ENCODE measurements at places on chromosomes 6 and 20.

DNA sequence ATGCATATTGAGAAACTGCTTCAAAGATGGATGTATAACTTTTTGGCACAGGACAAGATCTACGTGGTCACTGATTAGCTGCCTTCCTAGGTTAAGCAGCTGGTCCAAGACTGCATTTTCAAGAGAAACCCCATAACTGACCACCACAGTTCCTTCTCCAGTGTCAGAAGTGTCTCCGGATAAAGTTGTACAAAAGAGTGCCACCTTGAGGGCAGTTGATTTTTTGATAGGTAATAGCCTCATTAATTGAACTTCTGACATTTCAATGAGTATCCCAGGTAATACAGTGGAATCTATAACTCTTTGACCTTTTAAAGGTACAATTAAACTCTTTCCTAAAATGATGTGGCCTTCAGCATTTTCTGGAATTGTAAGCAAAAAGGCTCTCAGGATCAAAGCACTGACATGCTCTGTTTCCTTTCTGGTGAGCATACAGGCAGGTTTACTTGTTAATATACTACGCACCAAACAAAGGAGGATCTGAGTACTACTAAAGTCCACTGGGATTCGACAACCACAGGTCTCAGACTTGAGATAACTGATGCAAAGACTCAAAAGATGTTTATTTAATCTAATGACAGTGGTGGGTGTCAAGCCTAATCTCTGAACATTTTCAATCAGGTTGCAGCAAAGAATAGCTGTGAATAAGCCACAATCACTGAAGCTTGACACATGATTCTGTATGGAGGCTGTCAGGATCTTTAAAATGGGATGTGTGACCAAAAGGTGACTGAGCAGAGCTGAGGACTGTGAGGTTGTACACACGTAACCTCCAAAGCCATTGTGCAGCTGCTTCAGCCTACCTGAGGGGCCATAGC is 21.2 kb downstream of the MKKS start:
- DNase-seq, result no peak

DNA sequence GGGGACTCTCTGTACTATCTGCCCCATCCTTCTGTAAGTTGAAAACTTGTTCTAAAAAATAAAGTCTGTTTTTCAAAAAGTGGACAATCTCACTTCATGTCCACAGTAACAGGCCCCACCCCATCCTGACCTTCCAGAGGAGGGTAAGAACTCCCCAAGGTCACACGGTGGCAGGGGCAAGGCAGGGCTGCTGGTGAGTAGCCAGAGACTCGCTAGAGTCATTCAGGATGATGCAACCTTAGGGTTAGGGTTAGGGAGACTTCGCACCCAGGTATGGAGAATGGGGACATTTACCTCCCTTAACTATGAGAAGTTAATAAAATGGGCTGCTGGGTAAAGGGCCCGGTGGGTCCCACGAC is 15.4 kb downstream of the PEDS1 start:
- no peak for DNase-seq

GRCh38 chr6:34476447-34476846 is 10.6 kb downstream of the PACSIN1 start:
- no peak for DNase-seq

- no peak for DNase-seq
These were observed 43.2 kb downstream of the PREP start for GRCh38 chr6:105359419-105360370.

DNA sequence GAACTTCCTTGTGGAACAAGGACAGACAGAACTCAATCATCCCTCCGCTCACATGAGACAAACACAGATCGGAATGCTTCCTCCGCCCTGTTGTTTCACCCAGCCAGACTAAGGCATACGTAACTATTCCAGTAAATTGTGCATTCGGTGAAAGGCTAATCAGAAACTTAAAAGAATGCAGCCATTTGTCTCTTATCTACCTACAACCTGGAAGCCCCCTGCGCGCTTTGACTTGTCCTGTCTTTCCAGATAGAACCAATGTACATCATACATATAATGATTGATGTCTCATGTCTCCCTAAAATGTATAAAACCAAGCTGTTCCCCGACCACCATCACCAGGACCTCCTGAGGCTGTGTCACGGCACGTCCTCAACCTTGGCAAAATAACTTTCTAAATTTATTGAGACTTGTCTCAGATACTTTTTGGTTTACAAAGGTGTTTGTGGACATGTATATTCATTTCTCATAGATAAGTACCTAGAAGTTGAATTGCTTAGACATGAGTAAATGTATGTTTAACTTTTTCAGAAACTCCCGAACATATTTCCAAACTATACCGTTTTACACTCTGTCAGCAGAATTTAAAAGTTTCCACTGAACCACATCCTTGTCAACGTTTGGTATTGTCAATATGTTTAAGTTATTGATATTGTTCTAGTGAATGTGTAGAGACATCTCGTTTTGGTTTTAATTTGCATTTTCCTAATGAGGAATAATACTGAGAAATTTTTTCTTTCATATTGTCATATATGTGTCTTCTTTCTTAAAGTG is 197.6 kb upstream of the THBS2 start:
- no peak for DNase-seq

DNA sequence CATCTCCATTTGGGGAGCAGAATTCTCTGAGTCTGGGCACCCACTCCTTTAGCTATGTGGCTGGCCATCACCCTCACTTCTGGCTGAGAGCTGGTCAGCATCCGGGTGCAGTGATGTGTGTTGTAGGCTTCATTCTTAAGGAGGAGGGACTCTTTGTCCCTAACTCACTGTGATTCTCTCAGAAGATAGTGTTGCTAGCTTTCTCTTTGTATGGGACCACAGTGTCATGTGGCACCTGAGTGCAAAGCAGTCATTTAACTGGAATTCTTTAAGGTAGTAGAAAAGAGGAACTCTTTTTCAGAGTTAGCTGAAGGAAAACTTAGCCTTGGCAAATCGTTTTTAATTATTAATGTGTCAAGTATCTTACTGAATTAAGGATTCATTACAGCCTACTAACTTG is 165.9 kb downstream of the JARID2 start:
- DNase-seq, result no peak

Data from activated CD4-positive, alpha-beta T cell treated with anti-CD3 and anti-CD28 coated beads for 48 hours (primary cell).